Hypothalamus (tissue), 51 donors: ENCODE measurements at places on chromosomes 1 and 21.

- DNase-seq, result no peak
Measured at GRCh38 chr1:241972703-241973369, 15.3 kb downstream of the BECN2 start.

- no peak for DNase-seq
Measured at GRCh38 chr1:172753964-172754363, 95.1 kb downstream of the FASLG start.

DNA sequence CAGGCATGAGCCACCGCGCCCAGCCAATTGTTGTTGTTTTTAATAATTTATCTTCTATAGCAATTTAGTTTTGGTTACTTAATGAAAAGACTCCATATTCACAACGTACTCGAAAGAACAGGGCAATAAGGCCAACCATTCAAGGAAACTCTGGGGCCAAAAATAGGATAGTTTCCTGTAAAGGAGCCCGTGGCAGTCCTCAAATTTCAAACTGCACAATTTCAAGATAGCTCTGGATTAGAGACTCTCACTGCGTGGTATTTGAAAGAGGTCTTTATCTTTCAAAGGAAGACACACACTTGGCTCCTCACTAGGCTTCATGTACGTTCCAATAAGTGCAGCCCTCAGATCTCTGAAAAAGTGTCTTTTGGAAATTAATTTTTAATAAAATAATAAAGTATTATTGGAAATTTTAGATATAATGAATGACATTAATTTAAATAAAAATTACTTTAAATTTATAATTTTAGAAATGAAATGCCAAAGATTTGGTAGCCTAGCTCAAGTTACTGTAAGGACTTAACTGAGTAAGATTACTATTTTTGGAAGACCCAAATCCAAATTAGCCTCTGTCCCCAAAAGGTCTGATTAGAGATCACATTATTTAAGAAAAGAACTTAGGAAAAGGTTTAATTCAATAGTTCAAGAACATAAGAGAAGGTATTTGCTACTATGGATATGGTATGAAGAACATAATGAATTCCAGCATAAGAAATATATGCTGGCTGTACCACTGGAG lies 22.7 kb upstream of the DONSON start:
- DNase-seq, result no peak

DNA sequence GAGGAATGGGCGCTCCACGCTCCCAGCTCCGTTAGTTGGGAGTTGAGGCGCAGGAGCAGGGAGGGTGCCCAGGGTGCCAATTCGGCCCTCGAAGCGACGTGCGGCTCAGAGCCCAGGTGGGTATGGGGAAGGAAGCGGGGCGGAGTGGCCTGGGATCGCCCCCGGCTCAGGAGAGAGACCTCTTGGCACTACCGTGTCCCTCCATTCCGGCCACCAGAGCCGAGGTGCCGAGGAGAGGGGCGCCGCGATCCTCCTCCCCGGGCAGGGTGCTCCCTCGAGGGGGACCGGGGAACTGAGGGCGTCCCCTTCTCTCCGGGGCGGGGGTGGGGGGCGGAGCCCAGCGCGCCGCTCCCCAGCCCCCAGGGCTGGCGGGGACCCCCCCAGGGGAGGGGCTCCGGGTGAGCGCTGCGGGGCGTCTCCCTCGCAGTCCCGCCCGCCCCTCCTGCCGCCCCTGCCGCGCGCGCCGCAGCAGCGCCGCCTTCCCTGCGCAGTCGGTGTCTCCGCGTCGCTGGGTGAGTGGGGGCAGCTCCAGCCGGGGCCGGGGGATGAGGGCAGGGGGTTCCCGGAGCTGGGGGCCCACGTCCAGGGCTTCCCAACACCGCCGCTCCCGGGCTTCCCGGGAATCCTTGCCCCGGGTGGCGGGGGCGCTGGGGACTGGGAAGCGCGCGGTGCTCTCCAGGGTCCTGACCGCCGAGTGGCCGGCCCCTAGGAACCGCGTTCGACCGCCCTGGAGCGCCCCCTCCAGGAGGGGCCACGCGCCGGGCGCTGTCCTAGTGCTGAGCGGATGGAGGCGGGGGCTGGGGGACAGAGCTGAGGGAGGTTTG lies at the start of gene HPCA:
HPCA (plus strand) TSS at position 488 of the 824 bp plus-strand sequence. CDS start 2,408 bp downstream, outside the sequence.
- DNase-seq, result no peak

DNA sequence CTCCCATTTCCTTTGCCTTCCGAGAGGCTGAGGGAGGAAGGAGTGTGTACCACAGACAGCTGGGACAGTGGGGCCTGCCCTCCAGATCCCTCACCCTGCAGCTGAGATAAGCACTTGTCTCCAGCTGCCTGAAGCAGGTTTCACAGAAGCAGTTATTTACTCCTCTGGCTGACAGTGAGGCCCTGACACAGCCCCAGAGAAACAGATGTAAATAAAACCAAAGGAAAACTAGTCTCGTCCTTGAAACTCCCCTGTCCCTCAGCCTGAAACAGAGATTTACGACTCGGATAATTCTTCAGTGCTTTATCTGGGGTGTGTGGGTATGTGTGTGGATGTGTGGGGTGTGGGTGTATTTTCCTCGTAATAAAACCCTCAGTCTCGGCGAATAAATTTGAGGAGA lies 181.1 kb downstream of the IGSF21 start:
- no peak for DNase-seq

DNA sequence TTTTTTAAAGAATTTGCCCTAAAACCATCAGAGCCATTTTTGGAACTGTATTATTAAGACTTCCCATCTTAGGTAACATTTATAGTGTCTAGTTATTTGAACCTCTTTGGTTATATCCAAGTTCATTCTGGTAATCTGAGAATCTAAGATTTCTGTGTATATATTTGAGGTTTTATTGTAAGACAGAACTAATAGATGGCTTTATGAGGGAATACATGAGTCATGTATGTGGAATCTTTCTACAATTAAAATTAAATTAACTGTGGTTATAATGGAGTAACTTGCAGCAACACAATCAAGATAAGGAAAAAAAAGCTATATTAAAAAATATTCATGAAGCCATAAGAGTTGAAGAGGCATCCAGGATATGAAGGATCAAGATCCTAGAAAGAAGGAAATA lies 92.1 kb downstream of the UBE2U start:
- no peak for DNase-seq

- no peak for DNase-seq
Measured at GRCh38 chr1:15426492-15427279, 11.6 kb upstream of the CTRC start.

- no peak for DNase-seq
Measured at GRCh38 chr1:163120372-163120771, 51.2 kb downstream of the RGS4 start.

DNA sequence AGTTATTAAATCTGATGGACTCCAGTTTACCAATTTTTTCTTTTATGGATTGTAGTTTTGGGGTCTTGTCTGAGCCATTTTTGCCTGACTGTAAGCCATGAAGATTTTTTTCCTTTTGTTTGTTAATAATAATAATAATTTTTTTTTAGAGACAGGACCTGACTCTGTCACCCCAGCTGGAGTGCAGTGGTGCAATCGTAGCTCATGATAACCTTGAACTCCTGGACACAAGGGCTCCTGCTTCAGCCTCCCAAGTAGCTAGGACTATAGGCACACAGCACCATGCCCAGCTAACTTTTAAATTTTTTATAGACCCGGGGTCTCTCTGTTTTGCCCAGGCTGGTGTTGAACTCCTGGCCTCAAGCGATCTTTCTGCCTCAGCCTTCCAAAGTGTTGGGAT lies 6.3 kb downstream of the PTBP2 start:
- DNase-seq, result no peak

GRCh38 chr21:29055080-29055479 lies 18.4 kb downstream of the CCT8 start:
- DNase-seq, result no peak

DNA sequence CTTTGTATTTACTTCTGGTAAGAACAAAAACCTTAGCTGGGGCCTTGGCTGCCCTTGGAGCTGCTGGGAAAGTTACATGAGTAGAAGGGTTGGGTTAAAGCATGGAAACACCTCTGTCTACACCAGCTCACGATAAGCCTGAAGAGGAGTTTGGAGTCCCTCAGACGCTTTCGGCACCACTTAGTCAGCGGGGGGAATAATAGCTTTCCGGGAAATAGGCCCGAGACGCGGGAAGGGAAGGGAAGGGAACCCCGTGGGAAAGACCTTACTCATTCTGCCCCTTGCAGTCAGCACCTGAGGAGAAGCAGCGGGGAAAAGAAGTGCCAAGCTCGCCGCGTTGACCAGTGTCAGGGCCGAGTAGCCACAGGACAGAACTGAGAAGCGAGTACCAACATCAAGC lies 66.4 kb upstream of the PDE9A start:
- no peak for DNase-seq
